ENCODE measurements at places on chromosomes 1 and 21. TPM values are rescaled to one million over a fixed set of nuclear protein-coding genes. Genes with fewer than 3 reads are reported as not detected.

The TRPM2 gene
- total RNA-seq, result 0.07 TPM

DNA sequence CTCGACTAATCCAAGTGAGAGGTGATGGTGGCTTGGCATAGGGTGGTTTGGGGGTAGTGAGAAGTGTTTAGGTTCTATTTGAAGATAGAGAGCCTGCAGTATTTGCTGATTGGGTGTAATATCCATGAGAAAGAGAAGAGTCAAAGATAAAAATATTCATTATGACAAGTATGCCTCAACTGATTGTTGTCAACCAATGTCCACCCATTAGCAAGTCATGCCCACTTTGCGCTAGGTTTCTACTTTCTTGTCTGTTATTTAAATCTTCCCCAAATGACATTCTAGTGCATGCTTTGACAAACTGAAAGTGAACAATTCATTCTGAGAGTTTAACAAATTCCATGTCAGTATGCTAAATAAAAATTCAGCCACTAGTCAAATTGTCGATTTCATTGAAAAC lies 3.8 kb upstream of the XCL1 start:
- DNase-seq, result no peak

DNA sequence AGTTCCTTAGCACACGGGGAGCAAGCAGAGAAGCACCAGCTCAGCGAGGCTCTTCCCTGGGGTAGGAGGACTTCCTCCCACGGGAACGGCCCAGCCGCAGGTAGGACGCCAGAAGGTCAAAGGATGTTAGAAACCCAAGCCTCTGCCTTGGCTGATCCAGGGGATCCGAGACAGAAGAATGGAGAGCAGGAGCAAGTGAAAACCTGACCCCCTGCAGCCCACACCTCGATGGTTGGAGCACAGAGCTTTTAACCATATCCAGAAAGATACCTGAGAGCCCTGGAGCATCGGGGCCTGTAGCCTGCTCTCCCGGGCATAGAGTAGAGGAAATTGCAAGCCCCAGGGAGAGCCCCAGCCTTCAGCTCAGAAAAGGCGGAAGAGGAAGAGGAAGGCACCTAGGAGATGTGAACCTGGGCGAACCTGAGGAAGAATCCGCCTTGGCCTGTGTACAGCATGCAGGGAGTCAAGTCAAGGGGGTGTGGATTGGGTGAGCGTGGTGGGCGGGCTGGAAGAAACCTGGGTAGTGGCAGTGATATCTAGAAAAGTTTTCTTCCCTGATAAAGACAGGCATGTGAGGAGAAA lies 76.3 kb downstream of the PSMG1 start:
- no peak for DNase-seq

The HJV gene
- not detected for total RNA-seq

- DNase-seq, result no peak
These were observed 2.0 kb upstream of the CCN1 start for GRCh38 chr1:85578321-85579295.

The SMIM1 gene
- total RNA-seq, result 9.4 TPM

DNA sequence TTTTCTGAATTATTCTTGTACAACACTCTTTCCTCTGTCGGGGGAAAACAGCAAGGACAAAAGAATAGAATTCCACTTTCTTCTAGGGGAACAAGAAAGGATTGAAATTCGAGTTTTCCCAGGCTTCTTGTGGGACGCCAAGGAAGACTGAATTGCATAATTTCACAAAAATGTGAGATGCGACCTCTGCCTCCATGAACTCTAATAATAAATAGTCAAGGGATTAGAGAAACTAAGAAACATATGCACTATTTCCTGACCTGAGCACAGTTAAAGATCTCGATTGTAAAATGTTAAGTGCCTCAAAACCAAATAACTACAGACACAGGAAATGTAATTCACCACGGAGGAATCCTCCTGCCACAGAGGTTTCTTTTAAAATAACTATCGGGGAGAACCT lies 117.3 kb upstream of the MARK1 start:
- DNase-seq, result no peak

- no peak for DNase-seq
These were observed 9.6 kb downstream of the UMODL1 start for GRCh38 chr21:42080788-42081083.

- DNase-seq, result no peak
These were observed 45.7 kb downstream of the ATP5PO start for GRCh38 chr21:33869873-33870272.

The SSBP3 gene
- 42.1 TPM for total RNA-seq

GRCh38 chr1:199733125-199733524 lies 294.4 kb upstream of the NR5A2 start:
- no peak for DNase-seq

DNA sequence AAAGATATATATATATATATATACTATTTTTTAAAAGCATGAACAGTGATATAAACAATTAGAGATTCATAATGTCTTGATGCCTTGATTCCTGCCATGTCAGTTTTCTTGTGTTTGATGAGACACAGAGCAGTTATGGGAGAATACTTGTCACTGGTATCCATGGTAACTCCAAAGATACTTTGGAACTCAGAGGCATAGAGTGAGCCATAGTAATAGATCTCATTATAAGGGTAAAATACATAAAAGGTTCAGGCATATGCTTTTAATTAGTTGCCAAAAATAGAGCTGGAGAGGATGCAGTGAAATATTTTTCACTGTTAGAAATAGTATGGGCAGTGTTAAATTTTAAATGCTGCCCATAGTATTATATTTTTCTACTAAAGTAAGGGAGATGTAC lies 134.1 kb downstream of the SYT14 start:
- no peak for DNase-seq

GRCh38 chr21:43294194-43294902 lies 125.5 kb downstream of the CRYAA start:
- DNase-seq, result no peak

DNA sequence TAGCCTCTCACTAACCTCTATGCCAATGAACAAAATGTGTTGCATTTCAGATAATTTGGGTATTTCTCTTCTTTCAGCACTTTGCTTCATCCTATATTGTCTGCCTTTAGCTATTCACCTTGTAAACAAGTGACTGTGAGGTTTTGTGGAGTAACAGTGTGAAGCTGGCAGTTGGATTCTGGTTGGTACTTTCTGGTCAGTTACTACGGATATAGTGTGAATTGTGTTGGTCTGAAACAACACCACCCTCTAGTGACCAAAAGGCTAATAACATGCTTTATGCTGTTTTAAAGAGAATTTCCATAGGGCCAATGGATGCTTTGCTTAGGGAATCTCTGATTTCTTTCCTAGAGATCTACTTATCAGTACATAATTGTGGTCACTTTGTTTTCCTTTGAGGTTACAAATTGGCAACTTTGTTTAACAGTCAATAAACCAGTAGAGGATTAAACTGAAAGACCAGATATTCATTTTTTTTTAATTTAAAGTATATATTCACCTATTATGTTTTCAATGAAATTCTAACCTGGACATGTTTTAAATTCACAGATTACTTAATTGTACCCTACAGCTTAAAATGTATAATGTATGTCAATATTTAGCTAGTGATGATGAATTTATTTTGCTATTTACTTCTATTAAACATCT lies 2.5 kb upstream of the PTGER3 start:
- DNase-seq, result peak; percentile 57

The CYYR1 gene
- not detected for total RNA-seq

DNA sequence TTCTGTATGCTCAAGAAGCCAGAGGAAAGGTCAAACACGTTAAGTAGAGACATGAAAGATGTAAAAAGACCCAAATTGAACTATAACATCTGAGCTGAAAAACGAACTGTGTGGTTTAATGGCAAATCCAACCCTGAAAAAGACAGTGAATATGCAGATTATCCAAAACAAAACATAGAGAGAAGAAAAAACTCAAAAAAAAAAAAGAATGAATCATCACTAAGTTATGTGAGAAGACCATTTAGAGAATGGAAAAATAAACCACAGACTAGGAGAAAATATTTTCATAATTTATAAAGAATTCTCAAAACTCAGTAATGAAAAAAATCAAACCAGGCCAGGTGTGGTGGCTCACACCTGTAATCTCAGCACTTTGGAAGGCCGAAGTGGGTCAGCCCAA lies 253.3 kb downstream of the PLPP3 start:
- DNase-seq, result no peak

DNA sequence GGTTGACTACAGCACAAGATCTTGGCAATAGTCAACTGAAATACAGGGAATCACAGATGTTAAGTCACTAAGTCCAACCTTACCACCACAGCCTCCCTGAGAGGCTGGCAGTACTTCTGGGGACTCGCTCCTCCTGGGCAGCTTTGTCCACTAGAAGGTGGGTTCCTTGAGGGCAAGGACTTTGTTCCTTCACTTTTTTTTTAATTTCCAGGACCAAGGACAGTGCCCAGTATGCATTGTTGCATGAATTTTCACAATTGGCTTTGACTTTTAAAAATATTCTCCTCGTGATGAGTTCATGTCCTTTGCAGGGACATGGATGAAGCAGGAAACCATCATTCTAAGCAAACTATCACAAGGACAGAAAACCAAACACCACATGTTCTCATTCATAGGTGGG lies 96.7 kb upstream of the IGSF21 start:
- no peak for DNase-seq

Data from Caco-2 (cell line).